GOT3 (cell line): ENCODE measurements at places on chromosomes 3 and 15.

- no peak for DNase-seq
These were observed 41.0 kb upstream of the TCF12 start for GRCh38 chr15:56877255-56877970.

- DNase-seq, result no peak
These were observed 118.4 kb upstream of the FLNB start for GRCh38 chr3:57889807-57890206.

- no peak for DNase-seq
These were observed 42.4 kb upstream of the SLC41A3 start for GRCh38 chr3:126126286-126126685.

DNA sequence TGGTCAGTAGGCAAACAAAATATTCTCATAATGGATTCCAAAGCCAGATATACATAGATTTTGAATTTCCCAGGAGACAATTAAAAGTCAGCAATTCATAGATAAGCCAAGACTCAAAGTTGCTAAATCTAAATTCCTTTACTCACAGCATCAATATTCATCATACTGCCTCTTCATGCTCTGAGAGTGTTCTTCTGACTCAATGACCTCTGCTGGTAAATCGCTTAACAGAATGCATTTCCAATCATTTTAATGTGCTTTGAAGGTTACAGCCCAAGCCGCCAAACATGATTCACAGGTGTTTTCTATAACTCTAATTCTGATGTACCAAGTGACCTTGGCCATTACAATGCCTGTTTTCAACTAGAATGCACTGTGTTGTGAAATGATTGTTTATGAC is 24.2 kb upstream of the SLC4A7 start:
- no peak for DNase-seq

GRCh38 chr3:48607519-48607918 is 1.9 kb downstream of the UQCRC1 start:
- no peak for DNase-seq

GRCh38 chr3:169809230-169809795 is 3.4 kb upstream of the LRRIQ4 start:
- no peak for DNase-seq

DNA sequence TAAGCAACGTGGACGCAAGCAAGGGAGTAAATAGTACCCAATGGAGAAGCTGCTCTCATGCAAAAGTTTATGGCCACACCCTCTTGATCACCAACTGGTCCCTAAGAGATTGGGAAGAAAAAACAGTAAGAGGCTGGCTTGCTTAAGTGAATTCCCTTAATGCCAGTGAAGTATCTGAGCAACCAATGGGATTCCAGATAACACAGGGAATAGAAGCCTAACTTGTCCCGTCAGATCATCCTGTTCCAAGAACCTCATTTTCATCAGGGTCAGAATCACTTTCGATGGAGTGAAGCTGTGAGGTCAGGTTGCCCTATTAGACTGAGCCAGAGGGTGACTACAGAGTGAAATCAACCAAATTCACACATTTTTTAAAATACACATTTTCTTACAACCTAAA is 104.3 kb downstream of the CD47 start:
- no peak for DNase-seq

- no peak for DNase-seq
These were observed 7.6 kb downstream of the ZNF445 start for GRCh38 chr3:44469914-44470313.

DNA sequence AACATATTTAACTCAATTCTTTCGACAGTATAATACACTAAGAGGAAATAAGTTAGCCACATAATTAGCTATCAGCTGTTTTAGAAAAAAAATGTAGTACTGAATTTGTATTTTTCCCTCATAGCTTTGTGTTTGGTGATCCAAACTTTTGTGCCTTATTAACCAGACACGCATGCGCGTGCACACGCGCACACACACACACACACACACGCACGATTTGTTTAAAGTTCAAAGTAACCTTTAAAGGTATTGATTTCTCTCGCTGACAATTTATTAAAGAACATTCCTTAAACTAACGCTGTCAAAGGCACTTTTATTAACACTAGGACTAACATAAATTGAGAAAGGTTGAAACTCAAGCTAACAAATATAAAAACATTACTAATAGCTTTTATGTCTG is 198.9 kb downstream of the ROBO1 start:
- DNase-seq, result no peak

DNA sequence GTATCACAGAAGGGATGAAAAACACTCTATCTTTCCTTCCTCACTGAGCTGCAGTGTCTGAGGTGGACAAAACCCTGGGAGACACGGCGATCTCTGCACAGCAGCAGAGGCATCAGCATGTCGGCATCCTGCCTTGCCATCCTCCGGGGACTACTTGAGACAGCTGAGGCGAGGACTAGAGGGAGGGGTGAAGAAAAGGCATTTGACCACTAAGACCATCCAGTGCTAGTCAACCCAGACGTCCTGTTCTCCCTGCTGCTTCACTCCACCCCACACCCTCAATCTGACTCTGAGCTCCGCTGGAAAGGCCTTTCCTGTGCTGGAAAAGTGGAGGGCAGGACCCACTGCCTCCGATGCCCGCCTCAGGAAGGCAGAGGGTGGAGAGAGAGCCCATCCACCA is 67.3 kb downstream of the VGLL4 start:
- no peak for DNase-seq

DNA sequence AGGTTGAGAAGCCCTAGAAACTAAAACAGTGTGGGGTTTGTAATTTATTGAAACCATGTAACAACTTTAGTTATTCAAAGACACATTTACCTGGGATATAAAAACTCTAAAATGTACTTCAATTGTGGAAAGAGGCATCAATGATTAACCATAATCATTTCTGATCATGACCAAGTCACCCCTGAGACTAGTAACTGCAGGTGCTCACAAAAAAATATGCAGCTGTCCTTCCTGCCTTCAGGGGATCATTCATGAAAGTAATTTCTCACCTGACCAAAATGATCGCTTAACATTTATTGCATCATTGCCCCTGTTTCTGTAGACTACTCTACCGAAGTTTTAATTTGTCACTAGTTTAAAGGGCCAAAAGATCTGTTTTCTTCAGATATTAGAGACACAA is 9.0 kb downstream of the ACP3 start:
- no peak for DNase-seq

- no peak for DNase-seq
These were observed 1.2 kb downstream of the CLSTN2 start for GRCh38 chr3:139935866-139936817.

- DNase-seq, result no peak
These were observed 58.3 kb upstream of the SLCO3A1 start for GRCh38 chr15:91795235-91795634.

GRCh38 chr3:49972656-49973055 is 32.7 kb downstream of the RBM6 start:
- DNase-seq, result no peak

DNA sequence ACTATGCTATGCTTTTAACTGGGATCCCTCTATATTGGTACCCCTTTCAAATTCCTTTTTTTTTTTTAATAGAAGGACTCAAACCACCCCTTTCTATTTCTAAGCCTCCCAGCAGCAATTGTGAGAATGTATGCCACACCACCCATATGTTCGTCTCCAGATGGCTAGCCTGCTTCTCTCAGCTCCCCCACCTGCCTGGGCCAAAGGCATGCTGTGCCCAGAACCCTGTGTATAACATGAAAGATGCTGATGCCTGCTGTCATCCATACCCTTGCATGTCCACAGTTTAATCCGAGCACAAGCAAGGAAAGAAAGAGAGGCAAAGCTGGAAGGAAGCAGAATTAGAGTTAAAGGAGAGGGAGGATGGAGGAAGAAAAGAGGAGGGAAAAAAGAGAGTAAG is 159.5 kb upstream of the CNTN6 start:
- DNase-seq, result no peak

DNA sequence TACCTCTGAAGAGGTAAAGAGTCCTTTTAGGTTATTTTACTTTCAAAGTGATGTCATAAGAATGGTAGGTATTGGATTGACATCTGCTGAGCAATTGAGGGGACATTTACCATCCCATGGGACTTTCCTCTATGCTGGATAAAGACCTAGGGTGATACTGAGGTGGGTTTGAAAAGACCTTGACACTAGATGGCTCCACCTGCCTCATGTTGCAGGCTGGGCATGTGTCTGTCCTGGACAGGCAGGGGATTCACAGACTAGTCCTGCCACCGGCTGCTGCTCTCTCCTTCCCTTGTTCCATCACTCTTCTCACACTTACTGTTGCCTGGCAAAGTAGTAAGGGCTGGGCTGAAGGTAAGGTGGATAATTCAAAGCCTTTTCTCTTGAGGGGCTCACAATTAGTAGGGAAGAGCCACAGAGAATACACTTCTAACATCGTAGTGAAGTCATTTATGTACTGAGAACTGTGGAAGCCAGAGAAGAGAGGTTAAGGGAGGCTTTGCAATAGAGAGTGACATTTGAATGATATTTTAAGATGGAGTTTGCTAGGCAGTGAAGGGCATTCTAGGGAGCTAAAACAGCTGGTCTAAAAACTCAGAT is 27.7 kb downstream of the TRAK1 start:
- no peak for DNase-seq

DNA sequence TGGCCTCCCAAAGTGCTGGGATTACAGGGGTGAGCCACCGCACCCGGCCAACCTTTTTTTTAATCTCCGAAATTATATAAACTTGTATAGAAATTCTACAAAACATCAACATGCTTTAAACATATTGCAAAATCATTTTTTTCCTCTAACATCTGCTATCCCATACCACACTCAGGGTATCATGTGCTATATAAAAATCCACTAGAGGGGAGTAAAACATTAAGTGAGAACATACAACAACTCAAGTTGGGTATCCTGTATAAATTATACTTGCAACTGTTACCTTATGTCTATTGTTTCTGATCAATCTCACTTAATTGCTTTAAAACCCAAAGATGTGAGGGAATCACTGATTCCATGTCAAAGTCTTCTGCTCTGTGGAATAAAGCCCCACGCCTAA is 71.9 kb upstream of the FBN1 start:
- no peak for DNase-seq

GRCh38 chr15:83018436-83018835 is 7.0 kb upstream of the C15orf40 start:
- no peak for DNase-seq

GRCh38 chr3:46318207-46318927 is 35.5 kb upstream of the CCR2 start:
- DNase-seq, result no peak

DNA sequence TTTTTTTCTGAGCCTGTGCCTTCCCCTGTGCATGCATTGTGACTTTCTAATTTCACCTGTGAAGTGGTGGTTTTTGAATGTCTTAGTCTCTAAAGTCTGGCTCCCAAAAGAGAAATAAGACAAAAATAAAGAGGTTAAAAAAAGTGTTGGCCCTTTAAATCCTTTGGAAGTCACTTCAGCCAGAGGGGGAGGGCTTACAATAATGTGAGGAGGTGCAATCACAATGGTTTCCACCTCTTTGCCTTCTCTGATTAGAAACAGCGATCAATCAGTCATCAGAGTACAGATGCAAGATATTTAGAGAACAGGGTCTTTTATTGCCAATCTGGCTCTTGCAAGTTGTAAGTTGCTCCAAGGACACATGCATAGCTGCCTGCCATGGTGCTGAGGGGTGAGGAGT is 64.1 kb upstream of the GCSAM start:
- DNase-seq, result no peak

DNA sequence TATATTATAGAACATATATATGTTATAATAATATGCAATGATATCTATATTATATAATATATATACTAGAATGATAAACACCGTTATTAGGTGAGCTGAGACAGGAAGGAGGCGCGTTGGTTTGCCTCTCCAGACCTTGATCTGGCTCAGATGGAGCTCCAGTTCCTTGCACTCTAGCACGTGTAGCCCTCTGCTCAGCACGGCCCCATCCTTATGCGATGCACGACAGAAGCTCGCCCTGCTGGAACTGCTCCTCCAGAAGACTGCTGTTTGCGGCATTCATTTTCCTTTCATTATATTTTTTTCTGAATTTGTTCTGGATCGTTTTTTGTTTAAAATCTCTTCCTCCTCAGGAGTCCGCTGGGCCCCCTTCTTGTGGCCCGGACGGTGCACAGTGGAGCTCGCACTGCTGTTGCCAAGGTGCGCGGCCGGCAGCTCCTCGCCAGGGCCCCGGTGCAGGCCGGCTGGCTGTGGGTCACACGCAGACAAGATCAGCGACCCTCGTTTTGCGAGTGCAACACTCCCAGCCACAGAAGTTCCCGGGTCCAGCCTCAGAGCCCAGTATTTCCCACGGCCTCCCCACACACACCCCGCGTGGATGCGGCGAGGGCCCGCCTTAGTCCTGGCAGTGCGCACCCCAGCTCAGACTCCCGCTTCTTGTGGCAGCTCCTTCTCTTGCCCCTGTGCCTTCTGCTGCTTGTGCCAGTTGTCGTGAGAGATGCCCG is 112.2 kb downstream of the CHL1 start:
- no peak for DNase-seq

DNA sequence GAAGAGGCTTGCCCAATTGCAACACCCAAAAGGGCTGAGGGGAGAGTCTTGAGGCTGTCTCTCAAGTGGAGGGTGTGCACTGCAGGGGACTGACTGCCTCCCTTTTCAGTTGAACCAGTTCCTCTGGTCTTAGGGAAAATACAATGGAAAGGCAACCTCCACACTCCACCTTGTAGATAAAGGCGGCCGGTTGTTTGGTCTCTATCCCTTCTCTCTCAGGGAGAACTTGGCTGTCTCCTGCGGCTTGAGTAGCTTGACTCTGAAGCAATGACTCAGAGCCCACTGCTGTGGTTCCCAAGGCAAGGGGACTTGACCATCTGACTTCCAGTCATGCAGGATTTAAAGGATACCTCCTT is 143.2 kb upstream of the UMPS start:
- DNase-seq, result no peak

- DNase-seq, result no peak
These were observed 20.9 kb downstream of the SMAD6 start for GRCh38 chr15:66722757-66723540.

DNA sequence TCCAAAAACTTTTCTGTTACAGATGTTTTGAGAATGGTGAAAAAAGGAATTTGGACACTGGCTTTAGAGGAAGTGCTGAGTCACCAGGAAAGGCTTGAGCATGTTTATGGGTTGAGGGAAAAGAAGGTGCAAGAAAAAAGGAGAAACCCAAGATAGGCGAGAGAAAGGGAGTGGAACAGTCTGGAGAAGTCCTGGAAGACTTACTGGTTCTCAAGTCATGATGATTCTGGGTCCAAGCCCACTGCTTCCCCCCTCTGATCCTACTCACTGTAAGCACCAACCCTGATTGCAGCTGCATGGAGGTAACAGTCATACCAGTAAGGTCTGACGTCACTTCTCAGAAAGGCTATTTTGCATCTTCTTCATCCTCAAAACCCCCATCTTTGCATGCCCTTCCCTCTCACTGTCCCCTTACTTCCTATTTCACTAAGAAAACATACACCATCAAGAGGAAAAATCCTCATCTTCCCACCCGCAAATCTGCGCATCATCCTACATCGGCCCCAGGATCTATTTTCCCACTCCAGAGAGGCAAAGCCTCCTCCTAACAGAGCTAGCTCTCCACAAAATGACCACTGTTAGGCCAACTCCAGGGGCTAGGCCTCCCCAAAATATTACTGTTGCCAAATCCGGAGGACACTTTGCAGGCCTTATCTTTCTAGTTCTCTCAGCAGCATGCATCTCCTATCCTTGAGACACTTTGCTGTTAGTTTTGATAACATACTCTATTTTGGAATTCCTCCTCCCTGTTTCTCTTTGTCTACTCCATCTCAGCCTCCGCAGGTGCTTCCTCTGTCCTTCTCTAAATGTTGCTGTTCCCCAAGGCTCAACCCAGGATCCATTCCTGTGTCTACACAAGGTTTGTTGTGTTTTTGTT is 3.2 kb upstream of the ATP13A3 start:
- DNase-seq, result no peak

GRCh38 chr3:177772908-177773557 is 575.8 kb upstream of the TBL1XR1 start:
- no peak for DNase-seq
